ENCODE measurements at places on chromosomes 3 and 15. TPM values are rescaled to one million over a fixed set of nuclear protein-coding genes. Genes with fewer than 3 reads are reported as not detected.

HHLA2 gene
- total RNA-seq = not detected

CCR1 gene
- 1.6 TPM for total RNA-seq

CPNE9 gene
- 0.41 TPM for total RNA-seq

TRPM1 gene
- total RNA-seq = not detected

ACAA1 gene
- total RNA-seq = 30.2 TPM

SEC22C gene
- total RNA-seq = 64.4 TPM

CFAP100 gene
- 3.7 TPM for total RNA-seq

CCR9 gene
- total RNA-seq = 0.41 TPM

SLC24A5 gene
- total RNA-seq = 0.41 TPM

SH2D7 gene
- total RNA-seq = not detected

PLA2G4D gene
- total RNA-seq = under 0.01 TPM

MAP1A gene
- 24.5 TPM for total RNA-seq

GABRR3 gene
- not detected for total RNA-seq

MKRN2OS gene
- total RNA-seq = not detected

MYRIP gene
- 10.6 TPM for total RNA-seq

CPB1 gene
- total RNA-seq = not detected

ARHGAP11A gene
- total RNA-seq = 11.8 TPM

SLITRK3 gene
- total RNA-seq = 11.0 TPM

CYP1A1 gene
- 0.41 TPM for total RNA-seq

GXYLT2 gene
- 2.4 TPM for total RNA-seq

Measured in frontal cortex (tissue), 4 donors.